ENCODE measurements at places on chromosomes 16 and 17.

GRCh38 chr17:2921443-2921842 lies 125.2 kb downstream of the RAP1GAP2 start:
- DNase-seq: no peak

DNA sequence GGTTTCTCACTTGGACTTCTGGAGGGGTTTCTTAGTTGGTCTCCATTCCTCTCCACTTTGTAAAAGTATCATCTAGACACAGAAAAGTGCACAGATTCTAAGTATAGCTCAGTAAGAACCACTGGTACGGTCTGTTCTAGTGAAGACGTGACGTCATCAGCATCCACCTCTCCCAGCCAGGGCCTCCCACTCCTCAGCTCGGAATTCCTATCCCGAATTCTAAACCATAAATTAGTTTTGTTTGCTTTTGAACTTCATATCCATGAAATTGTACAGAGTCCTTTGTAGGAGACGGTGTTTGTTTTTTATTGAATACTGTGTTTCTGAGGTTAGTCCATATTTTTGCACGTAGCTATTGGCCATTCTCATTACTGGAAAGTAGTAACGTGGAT lies 25.5 kb downstream of the FOXK2 start:
- no peak for DNase-seq

- no peak for DNase-seq
Measured at GRCh38 chr17:50062293-50063243, 6.7 kb downstream of the ITGA3 start.

GRCh38 chr17:74016461-74016860 lies 187.0 kb upstream of the RPL38 start:
- no peak for DNase-seq

DNA sequence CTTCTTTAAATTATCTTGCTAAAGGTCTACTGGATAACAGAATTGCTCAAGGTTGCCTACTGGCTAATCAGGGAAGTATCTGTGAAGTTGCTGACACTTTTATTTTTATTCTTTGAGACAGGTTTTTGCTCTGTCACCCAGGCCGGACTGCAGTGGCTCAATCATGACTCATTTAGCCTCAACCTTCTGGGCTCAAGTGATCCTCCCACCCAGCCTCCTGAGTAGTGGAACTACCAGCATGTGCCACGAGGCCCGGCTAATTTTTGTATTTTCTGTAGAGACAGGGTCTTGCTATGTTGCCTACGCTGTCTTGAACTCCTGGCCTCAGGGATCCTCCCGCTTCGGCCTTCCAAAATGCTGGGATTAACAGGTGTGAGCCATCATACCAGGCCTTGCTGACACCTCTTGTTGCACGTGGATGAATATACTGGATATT lies 43.1 kb downstream of the GLG1 start:
- no peak for DNase-seq

- no peak for DNase-seq
Measured at GRCh38 chr17:9676820-9677310, 31.5 kb downstream of the USP43 start.

- DNase-seq: no peak
Measured at GRCh38 chr17:79093270-79093669, 18.6 kb downstream of the ENGASE start.

DNA sequence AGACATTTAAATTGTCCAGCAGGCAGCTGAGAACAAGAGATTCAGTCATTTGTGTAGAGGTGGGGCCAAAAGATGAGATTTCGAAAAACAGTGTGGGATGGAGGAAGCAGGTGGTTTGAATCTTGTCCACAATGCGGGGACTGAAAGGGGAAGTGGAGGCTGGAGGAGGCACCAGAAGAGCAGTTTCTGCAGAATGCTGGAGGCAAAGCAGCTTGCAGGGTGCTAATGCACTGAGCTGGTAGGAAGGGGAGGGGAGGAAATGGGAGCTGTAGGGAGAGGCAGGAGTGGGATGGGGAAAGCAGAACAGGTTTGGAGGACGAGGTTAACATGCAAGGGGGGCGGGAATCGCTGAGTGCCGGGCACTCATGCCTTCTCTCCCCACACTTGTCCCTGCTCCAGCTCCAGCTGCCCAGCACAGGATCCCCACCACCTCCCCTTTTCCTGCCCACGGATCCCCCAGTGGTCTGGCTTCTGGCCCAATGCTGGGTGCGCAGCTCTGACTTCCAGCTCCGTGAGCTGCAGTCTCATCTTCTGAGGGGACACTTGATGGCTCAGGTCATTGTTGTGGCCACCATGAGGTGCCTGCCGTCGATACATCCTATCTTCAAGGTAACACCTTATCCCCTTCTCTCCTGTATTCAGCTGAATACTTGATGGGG lies 9.4 kb downstream of the C17orf100 start:
- no peak for DNase-seq

GRCh38 chr16:74052016-74052415 lies 244.6 kb upstream of the PSMD7 start:
- DNase-seq: no peak

DNA sequence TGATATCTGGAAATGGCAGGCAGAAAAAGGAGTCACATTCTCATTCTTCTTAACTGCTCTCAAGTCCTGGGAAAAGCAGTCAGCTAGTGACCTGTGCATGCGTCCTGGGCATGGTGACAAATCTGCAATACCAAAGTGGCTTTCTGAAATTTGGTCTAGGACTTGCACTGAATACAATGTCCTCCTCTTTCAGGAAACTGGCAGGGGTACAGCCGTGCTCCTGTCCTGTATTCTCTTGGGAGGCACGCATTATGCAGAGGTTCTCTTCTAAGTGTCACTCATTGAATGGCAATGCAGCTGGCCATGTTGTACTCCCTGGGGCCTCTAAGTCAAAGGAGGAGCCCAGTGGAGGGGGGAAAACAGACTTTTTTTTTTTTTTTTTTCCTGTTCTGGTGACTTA lies 10.6 kb downstream of the PHF12 start:
- DNase-seq: no peak
